ENCODE measurements at places on chromosomes 5 and 9.

- no peak for DNase-seq
Observed at GRCh38 chr9:97510797-97511654, 9.6 kb downstream of the TMOD1 start.

DNA sequence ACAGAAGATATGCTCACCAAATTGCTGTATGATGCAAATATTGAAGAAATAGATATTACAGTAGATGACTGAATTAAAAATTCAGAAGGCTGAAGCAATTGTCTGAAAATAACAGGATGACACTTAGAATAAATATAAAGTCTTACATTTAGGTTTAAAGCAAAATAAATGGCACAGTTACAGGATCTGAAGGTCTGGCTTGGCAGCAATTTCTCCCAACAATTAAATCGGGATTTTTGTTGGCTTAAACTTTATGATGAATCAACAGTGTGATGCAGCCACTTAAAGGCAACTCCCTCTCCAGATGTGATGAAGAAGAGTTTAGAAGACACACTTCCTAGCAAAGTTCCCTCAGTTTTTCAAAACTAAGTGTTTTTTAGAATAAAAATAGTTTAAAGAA is 80.5 kb downstream of the NREP start:
- no peak for DNase-seq

DNA sequence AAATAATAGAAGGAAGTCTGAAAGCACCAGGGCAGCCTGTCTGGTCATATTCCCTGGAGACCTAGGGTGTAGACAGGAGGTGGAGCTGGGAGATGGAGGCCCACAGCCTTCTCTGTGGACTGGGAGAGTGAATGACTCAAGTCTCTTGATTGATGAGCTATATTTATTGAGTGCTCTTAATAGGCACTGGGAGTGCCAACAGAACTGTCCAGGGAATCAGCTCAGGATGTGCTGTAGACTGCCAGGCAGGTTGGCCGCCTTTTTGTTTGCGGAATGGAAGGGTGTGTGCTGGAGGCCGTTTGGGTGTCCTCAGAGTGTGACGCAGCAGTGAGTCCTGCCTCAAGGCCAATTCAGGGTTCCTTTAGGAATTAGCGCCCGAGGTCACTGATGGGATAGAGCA is 33.4 kb upstream of the POMT1 start:
- no peak for DNase-seq

DNA sequence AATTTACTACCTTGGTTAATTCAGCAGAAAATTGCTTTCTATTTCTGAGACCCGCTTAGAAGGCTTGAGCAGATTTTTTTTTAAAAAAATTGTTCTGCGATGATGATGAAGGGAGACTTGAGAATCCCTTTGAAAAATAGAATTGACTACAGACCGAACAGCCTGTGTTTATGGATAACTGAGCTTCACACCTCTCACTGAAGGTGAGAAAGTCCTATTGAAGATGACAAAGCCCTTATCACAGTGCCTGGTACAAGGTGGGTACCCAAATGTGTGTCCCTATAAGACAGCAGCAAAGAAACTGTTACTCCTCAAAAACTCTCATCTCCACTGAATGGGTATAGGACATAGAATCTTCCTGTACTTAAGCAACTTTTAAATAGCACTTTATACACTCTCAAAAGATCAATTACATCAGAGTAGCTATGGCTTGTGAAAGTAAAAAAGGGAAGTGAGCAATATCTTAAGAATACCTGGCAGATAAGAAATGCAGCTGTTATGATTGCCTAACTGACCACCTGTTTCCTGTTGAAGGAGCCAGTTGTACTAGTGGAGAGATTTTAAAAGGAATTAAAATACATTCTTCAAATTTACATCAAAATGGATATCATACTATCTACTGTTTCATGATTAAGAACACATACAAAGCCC is 419.7 kb downstream of the CHSY3 start:
- no peak for DNase-seq

DNA sequence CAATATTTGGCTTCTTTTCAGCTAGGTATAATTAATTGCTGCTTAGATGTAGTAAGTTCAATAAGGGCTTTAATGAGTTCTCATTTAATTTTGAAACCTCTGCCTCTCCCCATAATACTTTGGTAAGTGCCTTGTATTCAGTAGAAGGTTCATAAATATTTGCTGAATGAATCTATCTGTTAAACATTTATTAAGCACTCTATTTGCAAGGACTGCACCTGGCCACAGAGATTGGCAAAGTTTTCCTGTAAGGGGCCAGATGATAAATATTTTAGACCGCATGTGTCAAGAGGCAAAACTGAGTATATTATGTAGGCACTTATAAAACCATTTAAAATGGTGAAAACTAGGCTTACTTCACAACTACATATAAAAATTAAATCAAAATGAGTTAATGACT is 19.0 kb upstream of the GNA14 start:
- DNase-seq: no peak

- no peak for DNase-seq
Observed at GRCh38 chr9:115262477-115262876, 144.5 kb upstream of the TNC start.

DNA sequence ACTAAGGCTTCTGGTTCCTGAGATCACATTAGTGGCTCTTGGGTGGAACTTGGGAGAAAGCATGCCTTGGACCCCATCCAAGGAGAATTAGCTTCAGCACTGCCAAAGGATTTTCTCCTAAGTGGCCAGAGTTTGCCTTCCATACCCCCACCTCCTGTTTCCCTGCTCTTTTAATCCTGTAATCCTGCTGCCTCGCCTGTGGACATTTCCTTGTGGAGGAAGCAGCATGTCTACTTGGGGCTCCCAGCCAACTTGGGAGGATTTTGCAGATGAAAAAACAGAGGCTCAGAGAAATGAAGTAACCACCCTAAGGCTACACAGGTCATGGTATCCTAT is 1.6 kb downstream of the ARSI start:
- DNase-seq: no peak

GRCh38 chr9:126517833-126518356 is 95.8 kb upstream of the LMX1B start:
- no peak for DNase-seq

DNA sequence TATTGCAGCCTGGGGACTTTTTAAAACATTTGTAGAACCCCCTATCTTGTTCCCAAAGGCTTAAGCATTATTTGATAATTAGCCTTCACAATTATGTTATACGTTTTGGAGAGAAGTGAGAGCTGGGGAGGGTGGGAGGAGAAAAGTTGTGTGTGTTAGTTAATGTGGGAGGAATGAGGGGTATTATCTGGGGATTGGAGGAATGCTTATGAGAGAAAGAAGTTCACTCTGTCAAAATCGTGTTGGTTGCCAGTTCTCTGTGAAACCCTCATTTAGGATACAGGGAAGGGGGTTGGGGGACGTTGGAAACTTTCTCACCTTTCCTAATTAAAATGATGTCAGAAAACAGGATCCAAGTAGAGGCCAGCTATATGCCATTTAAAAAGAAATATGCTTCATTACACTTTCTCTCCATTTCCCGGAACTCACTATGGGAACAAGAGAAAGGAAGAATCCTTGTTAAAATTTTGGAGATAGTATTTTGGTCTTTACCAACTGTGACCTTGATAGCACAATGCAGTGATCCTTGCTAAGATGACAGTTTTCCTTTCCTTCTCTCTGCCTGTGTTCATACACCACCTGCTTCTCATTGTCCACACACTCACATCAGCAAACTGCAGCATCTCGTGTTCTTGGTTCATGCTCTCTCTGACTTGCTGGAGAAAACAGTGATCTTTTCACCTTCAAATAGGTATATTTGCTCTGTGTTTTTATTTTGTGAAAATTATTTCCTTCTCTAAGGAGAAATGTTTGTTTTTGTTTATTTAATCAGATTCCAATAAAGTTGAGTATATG is 336.7 kb upstream of the CLINT1 start:
- DNase-seq: no peak

GRCh38 chr5:181037365-181037861 is 2.7 kb upstream of the BTNL9 start:
- DNase-seq: no peak

DNA sequence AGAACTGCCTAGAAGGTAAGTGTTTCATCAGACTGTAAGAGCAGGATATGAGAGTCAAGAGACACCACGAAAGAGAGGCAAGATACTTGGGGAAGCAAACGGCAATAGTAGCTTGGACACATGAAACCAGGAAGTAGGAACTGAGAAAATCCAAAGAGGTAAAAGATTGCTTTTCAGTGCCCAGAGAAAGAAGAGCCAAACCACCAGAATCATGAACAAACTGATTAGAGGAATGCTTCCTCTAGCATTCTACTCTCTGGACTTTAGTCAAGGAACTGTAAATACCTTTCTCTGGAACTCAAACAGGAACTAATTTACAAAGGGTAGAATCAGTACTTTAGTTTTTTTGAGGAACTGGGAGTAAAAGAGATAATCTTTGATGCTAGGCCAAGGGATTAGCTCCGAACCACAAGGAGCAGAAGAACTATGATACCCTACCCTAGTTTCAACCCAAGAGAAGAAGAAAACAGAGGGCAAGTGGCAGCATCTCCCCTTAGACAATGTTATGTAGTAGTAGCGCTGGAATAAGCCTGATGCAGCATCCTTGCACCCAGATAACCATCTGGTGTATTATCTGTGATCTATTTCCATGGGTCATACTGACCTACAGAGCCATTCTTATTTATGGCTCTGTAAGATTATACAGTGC is 41.3 kb downstream of the EFCAB9 start:
- DNase-seq: no peak

DNA sequence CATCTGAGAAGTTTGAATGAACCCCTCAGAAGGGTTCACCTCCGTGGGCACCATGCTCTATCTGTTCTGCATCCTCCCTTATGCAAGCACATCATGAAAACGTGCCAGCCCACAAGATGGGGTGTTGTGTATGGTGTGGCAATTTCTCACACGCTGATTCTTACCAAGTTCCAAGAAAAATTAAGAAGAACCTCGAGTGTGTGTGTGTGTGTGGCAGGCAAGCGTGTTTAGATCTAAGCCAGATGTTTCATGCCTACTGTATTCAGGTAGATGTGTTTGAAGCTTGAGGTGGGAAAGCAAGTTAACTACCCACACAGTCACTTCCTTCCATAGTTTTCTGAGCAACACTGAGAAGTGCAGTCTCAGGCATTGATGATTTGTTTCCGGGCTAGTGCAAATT is 77.7 kb upstream of the GNA14 start:
- DNase-seq: no peak

DNA sequence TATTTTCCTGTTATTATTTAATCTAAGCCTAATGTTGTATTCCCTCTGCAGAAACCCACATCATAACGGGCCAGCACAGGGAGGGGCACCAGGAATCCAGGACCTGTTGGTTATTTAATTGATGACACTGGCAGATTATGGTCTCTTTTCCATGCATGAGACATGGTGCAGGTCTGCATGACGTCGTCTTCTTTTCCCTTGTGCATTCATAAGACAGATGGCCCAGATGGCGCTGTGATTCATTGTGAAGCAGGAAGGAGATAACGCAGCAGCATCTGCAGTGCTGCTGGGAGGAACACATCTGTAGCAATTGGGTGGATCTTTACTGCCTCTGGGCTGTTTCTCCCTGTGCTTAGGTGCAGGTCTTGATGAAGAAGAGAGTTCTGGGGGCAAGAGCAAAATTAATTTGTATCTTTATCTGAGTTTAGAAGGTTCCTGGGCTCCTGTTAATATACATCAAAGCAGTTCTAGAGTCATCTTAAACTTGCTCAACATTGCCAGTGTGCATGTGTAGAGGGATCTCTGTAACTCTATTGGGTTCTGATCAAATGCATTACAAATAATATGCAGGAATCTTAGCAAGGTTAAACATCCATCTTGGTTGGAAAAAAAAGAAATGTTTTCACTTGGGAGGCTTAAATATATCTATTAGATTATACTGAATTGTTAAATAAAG is 176.1 kb downstream of the PCSK1 start:
- DNase-seq: no peak

GRCh38 chr5:162487528-162488525 is 420.3 kb downstream of the GABRG2 start:
- no peak for DNase-seq

- no peak for DNase-seq
Observed at GRCh38 chr5:11602298-11602697, 301.9 kb downstream of the CTNND2 start.

GRCh38 chr9:108049026-108049607 is 559.5 kb upstream of the KLF4 start:
- DNase-seq: no peak

GRCh38 chr5:33363537-33363936 is 77.2 kb upstream of the TARS1 start:
- no peak for DNase-seq

- DNase-seq: no peak
Observed at GRCh38 chr9:8859416-8859815, 1059.8 kb upstream of the DMAC1 start.

GRCh38 chr9:4490705-4491625 is 697 bp downstream of the SLC1A1 start:
- no peak for DNase-seq

- no peak for DNase-seq
Observed at GRCh38 chr9:79301551-79302391, 270.0 kb upstream of the TLE4 start.

GRCh38 chr9:6631207-6631512 is 14.4 kb downstream of the GLDC start:
- DNase-seq: no peak

DNA sequence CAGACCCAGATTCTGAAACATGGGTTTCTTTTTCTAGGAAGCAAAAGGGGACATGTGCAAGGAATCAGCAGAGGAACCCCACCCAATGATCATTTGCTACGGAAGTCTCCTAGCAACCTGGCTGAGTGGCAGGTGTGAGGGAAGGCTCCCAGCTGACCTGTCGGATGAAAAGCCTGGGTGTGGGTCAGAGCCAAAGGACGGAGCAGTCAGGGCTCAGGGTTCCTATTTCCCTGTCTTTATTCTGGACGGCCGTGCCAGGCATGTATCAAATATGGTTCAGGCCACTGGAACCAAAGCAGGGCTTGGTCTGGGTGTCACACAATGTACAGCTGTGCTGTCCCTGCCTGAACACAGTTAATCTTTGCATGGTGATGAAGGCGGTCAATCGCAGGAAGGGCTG is 20.1 kb downstream of the STK10 start:
- no peak for DNase-seq

- DNase-seq: no peak
Observed at GRCh38 chr5:174514983-174515394, 209.4 kb upstream of the MSX2 start.

DNA sequence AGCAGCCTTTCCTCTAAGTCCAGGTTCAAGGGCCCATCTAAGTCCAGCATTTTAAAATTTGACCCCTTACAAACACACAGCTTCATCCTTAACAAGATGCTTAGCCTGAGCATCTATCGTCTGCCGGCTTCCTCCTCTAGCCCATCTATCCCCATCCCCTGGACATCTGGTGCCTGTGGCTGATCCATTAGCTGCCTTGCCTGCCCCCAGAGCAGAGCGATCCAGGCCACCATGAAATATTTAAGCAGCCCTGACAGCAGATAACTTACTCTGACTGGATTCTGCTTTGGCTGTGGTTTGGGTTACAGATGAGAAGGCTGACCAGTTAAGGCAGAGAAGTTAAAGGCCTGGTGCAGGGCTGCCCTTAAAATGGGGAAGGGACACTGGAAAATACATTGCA is 30.9 kb upstream of the CPEB4 start:
- DNase-seq: no peak

All from activated CD4-positive, alpha-beta T cell treated with anti-CD3 and anti-CD28 coated beads, Interleukin-2, amount 50 U/mL, for 4 hours (primary cell).